ENCODE measurements at places on chromosomes 11 and 22.

DNA sequence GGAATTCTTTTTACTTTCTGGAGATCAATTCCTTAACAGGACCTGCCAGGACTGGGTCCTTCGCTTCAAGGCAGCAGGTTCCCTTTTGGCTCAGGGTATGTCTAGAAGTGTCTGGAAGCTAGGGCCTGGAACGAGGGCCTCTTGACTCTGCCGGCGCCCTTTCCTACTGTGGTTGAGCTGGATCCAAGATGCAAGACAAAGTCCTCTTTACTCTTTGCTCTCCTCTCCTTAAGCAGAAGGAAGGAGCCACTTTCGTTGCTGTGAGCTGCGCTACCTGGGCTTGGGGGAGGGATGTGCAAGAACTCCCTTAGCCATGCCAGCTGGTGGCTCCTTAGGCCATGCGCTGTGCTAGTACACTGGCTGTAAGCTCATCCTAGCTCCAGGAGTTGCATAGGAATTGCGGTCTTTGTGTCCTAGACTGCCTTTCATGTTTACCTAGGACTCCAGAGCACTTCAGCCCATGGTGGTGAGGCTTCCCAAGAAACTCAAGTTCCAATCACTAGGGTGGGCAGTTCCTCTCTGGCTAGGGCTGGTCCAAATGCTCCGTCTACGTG lies 18.1 kb downstream of the GLB1L2 start:
- DNase-seq, result no peak

DNA sequence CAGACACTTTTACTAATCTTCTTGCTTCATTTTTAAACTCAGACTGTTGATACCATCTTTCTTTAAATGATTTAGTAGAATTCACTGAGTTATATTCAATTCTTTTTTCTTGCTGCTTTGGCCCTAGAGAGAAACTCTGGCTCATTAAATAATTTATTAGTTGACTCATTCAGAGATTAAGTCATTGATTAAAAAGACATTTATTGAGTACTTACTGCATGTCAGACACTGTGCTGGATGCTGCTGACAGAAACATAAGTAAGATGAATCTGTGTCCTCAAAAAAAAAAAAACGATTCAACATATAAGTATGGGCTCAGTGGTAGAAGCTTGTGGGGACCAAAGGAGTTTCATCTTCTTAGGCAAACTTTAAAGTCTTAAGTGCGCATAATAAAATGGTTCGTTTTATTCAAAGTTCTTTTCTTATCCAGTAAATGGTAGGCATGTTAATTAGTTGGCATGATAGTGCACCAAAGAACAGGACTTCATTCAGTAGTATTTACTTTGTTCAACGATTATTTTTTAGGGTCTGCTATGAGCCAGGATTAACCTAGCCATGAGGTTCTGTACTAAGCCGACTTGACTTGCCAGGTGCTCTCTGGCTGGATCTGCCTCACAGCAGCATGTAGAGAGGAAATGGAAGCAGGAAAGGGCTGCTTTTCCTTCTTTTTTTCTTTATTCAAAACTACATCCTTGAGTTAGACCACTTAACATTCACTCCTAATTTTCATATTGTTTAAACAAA lies 281.0 kb upstream of the CTSC start:
- no peak for DNase-seq

- no peak for DNase-seq
Measured at GRCh38 chr22:22855617-22856308, 31.9 kb upstream of the IGLL5 start.

- DNase-seq, result no peak
Measured at GRCh38 chr22:50435291-50436014, 39.4 kb downstream of the SBF1 start.

GRCh38 chr11:3655547-3655946 lies 10.6 kb downstream of the ART1 start:
- no peak for DNase-seq

Data from hippocampal formation (tissue), 2 donors.